ENCODE measurements at places on chromosomes 2 and 18.

- DNase-seq = no peak
These were observed 55.3 kb downstream of the DTNB start for GRCh38 chr2:25617948-25618646.

GRCh38 chr2:13143451-13143850, 426.7 kb downstream of the TRIB2 start:
- DNase-seq = no peak

DNA sequence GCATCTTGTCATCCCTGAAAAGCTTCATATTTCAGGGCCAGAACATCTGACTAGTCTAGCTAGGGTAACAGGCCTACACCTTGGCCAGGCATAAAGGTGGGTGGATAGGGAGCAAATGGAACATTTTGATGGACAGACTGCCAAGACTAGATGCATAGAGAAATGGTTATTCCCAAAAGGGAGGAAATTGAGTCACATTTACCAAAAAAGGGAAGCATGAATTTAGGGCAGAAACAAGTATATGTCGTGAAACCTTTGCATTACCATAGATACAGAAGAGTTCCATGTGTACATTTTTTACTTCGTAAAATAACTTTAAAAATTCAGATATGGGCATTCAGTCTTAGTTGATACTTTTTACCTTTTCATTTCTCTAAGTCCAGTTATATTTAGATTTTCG, 101.3 kb upstream of the ZEB2 start:
- DNase-seq = no peak

DNA sequence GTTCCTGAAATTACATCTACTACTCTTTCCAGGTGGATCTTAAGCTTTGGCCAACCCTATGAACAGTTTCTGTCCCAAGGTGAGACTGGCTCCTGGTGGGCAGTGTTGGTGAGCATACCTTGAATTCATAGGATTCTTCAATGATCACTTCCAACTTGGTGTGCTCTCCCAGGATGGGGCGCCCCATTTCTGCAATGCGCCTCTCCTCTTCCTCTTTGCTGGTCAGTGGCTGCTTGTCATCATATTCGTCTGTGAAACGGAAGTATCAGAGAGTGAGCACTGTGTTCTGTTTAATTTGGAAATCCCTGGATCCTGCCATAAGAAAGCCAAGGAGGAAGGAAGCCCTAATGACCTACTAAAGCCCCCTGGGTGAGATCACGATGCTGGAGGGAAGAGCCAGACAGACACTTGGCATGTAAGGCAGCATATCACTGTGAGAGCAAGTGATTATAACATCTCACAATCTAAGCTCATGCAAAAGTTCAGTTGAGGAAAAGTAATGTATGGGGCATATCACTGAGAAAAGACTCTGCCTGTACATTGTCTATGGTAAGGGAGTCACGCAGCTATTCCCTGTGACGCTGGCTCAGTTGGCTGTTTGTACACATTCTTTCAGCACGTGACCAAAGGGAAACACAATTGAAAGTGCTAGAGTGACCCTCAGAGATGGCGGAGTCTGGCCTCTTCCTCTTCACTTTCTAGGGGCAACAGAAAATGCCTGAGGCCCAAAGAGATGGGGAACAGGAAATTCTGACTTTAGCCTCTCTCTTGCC, 287.0 kb downstream of the SLC8A1 start:
- DNase-seq = no peak

DNA sequence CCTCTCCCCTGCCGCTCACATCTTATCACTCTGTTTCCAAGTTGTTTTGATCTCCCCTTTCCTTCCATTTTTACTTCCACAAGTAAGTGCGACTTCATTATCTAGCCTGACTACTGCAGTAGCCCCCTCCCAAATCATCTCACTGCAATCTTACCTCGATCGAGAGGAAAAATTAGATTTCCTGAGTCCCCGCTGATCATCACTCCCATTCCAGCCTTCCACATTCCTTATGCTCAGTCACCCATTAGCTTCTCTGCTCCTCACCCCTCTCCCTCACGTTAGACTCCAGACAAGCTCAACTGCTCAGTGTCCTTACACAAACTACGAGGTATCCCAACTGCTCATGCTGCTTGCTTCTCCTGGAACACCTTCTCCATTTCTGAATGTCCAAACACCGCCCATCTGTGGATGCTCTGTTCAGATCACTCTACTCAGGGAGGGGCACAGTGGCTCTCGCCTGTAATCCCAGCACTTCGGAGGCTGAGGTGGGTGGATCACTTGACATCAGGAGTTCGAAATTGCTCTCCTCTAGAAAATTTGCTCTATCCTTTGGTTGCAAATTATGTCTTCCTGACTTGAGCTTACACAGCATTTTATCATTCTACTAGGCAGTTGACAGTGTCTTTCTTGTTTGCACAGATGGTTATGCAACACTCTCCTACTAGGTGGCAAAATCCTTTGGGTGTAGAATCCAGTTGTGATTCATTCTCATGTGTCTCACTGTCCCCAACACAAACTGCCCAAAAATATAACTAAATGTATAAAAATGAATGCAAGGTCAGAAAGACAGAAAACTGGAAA, 96.5 kb downstream of the INO80D start:
- no peak for DNase-seq

GRCh38 chr18:71021030-71021362, 732.2 kb downstream of the SOCS6 start:
- DNase-seq = no peak

DNA sequence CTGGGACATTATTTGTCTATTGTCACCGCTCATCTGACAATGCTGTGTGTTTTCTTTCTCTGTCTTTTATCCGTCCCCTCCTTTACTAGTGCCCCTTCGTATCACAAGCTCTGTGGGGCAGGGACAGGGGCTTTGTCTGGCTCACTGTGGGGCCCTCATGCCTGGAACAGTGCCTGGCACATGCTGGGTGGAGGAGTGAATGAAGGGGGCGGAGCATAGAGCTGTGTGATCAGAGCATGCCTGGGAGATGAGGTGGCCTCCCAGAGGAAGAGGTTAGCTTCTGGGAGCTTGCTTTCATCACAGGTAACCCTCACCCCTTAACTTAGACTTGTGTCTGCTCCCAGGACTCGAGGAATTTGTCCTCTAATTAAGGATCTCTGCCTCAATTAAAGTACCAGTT, 16.4 kb downstream of the MTCL1 start:
- DNase-seq = no peak

DNA sequence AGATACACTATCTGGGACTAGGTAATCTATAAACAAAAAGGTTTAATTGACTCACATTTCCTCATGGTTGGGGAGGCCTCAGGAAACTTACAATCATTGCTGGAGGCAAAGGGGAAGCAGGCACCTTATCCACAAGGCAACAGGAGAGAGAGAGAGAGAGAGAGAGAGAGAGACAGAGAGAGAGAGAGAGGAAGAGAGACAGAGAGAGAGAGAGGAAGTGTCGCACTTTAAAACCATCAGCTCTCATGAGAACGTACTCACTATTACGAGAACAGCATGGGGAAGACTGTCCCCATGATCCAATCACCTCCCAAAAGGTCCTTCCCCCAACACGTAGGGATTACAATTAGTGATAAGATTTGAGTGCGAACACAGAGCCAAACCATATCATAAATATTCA, 253.5 kb upstream of the TRIB2 start:
- no peak for DNase-seq

DNA sequence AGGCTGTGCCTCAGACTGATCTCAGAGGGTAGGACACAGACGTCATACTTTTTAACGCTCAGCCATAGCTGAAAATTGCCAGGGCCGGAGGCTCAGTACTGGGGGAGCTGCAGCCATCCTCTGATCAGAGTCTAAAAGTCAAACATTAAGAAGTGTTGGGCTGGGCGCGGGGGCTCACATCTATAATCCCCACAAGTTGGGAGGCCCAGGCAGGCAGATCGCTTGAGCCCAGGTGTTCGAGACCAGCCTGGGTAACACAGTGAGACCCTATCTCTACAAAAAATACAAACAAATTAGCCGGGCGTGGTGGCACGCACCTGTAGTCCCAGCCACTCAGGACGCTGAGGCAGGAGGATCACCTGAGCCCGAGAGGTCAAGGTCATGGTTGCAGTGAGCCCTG, 48.8 kb downstream of the FAM178B start:
- DNase-seq = no peak

DNA sequence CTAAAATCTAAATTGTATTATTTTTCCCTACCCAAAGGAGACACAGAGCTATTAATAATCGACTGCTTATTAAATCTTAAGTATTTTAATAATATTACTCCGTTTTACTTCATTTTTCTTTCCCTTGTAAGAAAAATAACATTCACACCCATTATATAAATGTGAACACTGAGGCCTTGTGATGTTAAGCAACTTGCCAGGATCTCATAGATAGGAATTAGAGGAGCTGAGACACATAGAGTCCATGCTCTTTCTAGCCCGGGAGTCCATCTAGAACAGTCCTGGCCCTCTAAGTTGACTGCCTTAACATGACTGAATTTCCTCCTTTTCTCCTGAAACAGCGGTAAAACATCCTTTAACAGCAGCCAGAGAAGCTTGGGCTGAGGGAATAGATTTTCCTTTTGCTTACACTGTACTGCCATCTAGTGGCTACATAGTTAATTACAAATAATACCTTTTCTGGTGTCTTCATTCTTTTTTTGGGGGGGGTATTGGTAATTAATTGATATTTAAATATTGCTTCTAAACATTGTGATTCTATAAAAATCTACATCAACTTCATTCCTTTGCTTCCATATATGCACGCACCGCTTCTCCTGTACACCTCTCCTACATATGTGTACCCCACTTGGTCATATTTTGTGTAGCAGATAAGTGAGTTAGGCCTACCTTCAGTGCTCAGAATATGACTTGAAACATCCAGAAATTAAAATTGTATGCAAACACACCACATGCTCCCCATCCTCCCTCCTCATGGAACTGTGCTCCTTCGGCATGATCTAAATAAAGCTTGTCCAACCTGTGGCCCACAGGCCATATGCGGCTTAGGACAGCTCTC, 125.8 kb upstream of the HNMT start:
- no peak for DNase-seq
